Progenitor cell of endocrine pancreas (in vitro differentiated cells): ENCODE measurements at places on chromosomes 1 and 21. TPM values are rescaled to one million over a fixed set of nuclear protein-coding genes. Genes with fewer than 3 reads are reported as not detected.

The KRTAP19-1 gene
- total RNA-seq: not detected in 2 replicates

The LEPR gene
- total RNA-seq: 3.0 and 3.2 TPM in 2 replicates

The LMOD1 gene
- 0.41 and 0.62 TPM in 2 replicates for total RNA-seq

The TIE1 gene
- 0.53 and 1.2 TPM in 2 replicates for total RNA-seq

The ASTN1 gene
- total RNA-seq: 0.51 and 0.72 TPM in 2 replicates
